ENCODE measurements at places on chromosomes 7 and 10. TPM values are rescaled to one million over a fixed set of nuclear protein-coding genes. Genes with fewer than 3 reads are reported as not detected.
A peak's percentile ranks its signal among the peaks of the same experiment; 100 is the strongest.

SORCS1 gene
- total RNA-seq, result 1.9 TPM

ARHGEF35 gene
- 10.3 TPM for total RNA-seq

POLR2J gene
- 12.4 TPM for total RNA-seq

SUV39H2 gene
- total RNA-seq, result 13.1 TPM

LCOR gene
- total RNA-seq, result 31.3 TPM

EN2 gene
- total RNA-seq, result under 0.01 TPM

- no peak for DNase-seq
Measured at GRCh38 chr10:75202321-75203045, 8.1 kb upstream of the VDAC2 start.

DNA sequence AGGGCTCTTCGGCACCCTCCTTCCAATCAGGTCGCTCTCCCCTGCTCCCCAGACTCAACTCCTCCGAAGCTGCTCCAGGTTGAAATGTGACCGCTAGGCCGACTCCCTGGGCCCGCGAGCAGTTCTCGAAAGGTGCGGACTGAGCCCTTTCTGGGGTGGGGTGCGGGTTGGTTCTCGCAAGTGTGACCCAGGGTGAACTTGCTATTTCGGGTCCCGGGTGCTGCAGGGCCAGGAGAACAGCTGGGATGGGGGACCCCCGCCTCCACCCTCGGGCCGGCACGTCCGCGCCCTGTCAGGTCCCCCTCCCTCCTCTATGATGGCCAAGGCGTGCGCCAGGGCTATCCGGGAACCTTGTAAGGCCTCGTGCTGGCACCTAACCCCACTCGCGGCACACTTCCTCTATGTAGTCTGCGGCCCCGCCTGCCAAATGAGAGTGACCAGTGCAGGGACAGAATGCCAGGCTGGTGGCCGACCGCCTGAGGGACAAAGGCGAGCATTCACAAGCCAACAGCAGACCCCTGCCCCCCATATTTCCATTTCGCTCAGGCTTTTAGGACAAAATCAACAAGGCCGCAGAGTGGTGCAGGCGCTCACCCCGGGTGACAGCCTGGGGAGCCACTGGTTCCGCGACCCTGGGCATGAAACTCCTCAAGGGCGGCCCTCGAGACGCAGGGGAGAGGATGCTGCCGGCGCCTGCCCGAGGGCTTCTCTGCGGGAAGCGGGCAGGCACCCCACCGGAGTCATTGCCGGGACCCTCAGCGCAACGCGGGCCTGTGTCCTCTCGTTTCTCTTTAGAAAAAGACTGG lies 13.7 kb upstream of the HOXA13 start:
- DNase-seq, result no peak

GRCh38 chr10:58513188-58514110 lies 777 bp downstream of the BICC1 start:
- DNase-seq, result peak; percentile 89

- DNase-seq, result no peak
Measured at GRCh38 chr7:32030904-32031692, 39.1 kb downstream of the PDE1C start.

DNA sequence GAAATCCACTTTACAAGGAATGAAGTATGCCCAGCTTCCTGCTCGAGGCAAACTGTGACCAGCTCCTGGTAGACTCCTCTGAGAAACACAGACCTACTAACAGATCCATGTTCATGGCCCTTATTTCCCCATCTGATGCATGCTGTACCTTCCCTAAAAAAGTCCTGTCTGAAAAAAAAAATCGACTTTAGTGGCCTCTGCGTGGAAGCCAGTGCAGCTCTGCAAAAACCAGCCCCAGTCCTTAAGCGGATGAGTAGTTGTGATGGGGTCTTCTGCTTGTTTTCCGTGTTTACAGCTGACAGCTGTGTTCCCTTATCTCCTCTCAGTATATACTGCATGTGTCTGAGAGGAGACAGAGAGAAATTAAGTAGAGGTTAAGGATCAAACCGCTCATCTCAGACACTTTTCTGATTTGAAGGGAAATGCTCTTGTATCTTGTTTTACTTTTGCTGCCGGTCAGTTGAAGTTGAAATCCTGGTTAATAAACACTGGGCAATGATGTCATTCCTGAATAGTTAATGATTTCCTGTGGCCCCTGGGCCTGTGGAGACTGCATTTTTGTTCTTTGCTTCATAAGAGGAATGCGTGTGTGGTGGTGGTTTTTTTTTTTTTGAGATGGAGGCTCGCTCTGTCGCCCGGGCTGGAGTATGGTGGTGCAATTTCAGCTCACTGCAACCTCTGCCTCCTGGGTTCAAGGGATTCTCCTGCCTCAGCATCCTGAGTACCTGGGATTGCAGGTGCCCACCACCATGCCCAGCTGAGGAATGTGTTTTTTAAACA lies 67.6 kb downstream of the DOCK1 start:
- DNase-seq, result peak; percentile 27

DNA sequence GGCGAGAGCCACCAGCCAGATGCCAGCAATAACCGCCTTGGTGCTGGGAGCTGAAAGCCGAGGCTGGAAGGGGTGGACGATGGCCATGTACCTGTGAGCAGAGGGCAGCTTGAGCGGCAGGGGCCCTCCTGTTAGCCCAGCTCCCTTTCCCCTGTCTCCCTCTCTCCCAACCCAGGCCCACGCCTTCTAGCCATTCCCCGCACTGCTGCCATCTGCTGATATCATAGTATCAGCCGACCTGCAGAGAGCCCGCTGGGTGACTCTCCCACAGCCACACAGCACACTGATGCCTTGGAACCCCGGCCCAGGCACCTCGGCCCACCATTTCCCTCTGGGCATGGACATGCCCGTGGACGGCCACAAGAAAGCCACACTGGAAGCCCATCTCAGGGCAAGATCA lies 1.7 kb downstream of the TACR2 start:
- no peak for DNase-seq

DNA sequence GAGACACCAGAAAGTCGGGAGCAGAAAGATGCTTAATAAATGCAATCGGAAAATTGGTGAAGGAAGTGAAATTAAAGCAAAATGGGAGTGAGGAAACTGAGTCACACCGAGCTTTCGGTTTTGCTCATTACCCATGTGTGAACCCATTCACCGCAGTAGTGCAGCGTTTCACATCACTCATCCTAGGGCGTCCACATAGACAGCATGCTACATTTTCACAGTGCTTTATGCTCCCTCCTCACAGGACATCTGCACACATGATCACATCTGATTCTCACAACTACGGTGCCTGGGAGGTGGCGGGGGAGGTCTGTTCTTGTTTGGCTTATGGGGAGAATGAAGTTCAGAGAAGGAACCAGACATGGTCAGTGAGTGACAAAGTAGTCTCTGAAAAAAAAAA lies 36.6 kb upstream of the ATP6V0A4 start:
- DNase-seq, result no peak

- DNase-seq, result peak; percentile 45
Measured at GRCh38 chr10:59872892-59873463, 33.4 kb downstream of the CCDC6 start.

GRCh38 chr10:66983475-66983818 lies 57.6 kb downstream of the LRRTM3 start:
- DNase-seq, result no peak

- DNase-seq, result no peak
Measured at GRCh38 chr7:6015917-6016652, 7.0 kb downstream of the AIMP2 start.

GRCh38 chr10:79093658-79094411 lies 25.1 kb downstream of the ZMIZ1 start:
- no peak for DNase-seq

DNA sequence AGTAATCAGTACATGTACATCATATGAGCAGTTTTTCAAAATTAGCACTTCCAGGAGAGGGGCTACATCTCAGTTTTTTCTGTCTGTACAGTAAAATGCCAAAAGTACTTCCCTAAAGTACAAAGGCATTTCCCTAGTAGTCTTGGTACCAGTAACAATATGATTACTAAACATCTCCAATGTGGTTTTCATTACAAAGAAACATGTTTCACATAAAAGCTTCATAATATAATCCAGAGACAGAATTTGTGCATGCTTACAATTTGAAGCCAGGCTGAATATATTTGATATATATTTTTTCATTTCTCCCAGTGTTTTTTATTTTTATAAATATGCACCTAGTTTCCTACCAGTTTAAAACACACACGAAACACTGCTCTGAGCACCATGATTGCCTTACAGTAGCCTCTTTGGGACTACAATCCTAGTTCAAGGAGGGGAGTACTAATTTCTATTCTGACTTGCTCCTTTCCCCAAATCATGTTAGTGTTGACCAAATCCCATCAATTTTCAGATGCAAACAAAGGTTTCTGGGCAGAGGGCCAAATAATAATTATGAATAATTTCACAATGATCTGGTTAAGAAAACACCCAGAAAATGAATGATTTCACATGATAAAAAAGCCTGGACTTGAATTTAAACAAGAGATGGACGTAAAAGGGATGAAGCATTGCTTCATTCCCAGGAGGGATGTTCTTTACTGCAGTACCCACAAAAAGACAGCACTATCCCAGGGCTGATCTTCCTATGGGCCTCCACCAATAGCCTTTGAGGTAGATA lies 201.3 kb downstream of the SLC25A13 start:
- DNase-seq, result peak; percentile 75

- no peak for DNase-seq
Measured at GRCh38 chr7:7178906-7179305, 3.4 kb upstream of the C1GALT1 start.

DNA sequence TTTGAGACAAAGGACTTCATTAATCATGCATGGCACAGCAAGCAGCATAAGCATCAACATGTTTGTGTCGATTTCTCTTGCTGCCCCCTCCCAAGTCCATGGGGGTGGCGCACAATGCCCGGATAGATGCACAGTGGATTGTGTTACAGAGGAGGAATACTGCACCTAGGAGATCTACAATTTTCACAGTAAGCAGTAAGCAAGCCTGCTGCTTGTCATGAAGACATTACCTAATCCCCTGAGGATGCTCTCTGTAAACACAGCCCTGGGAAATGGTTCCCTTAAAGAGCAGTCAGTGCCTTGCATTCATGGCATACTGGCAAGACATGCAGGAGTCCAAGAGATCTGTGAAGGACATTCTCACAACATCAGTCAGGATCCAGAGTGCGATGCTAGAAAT lies 137.7 kb downstream of the ETV1 start:
- DNase-seq, result no peak

DNA sequence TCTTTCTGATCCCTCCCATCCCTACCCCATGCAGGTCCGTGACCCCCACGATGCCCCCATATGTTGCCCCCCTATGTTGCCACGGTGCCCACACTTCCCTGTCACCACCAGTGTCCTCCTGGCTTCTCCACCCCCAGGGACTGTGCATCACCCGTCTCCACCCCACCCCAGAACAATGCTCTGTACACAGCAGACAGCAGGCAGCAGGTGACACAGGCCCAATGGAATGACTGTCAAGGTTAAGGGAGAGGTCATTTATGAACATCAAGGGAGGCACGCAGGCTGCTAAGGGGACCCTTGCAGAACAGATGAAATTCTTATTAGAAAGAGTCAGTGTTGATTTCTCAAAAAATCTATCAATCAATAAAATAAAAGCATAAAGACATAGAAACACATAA lies 71.5 kb downstream of the PARP12 start:
- no peak for DNase-seq

GRCh38 chr7:17939211-17939605 lies 1.1 kb downstream of the SNX13 start:
- no peak for DNase-seq

GRCh38 chr7:108189733-108190388 lies 59.7 kb upstream of the LAMB4 start:
- no peak for DNase-seq

- no peak for DNase-seq
Measured at GRCh38 chr7:132743974-132744373, 167.7 kb upstream of the PLXNA4 start.

DNA sequence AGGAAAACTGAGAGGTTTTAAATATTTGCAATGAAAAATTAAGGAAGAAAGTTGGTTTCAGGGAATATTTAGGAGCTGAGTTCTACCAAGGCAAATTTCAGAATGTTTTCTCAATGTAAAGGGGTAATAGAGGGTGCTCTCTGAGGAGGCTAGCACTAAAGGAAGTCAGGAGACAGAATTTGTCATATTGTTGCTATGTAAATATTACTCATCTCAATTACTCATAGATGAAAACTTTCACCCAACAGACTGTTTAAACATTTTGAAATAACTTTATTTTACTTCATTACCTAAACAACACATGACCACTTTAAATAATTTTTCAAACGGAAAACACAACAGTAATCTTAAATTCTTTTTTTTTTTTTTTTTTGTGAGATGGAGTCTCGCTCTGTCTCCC lies 274.8 kb upstream of the NRG3 start:
- no peak for DNase-seq

DNA sequence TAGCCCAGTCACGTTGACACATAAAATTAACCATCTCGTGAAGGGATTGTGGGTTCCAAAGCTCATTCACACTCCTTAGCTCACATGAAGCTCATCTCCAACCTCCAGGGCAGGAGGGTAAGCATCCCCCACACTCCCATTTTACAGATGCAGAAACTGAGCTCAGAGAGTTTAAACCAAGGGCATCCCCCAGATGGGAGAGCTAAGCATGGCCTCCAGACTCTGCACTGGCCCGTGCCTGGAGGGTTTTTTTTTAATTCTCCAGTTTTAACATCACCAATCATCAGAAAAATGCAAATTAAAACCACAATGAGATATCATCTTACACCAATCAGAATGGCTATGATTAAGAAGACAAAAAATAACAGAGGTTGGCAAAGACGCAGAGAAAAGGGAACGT lies 53.3 kb upstream of the TCF7L2 start:
- no peak for DNase-seq

- DNase-seq, result no peak
Measured at GRCh38 chr10:110268442-110268841, 36.3 kb downstream of the SMNDC1 start.

- no peak for DNase-seq
Measured at GRCh38 chr7:101391991-101392390, 29.3 kb downstream of the COL26A1 start.

DNA sequence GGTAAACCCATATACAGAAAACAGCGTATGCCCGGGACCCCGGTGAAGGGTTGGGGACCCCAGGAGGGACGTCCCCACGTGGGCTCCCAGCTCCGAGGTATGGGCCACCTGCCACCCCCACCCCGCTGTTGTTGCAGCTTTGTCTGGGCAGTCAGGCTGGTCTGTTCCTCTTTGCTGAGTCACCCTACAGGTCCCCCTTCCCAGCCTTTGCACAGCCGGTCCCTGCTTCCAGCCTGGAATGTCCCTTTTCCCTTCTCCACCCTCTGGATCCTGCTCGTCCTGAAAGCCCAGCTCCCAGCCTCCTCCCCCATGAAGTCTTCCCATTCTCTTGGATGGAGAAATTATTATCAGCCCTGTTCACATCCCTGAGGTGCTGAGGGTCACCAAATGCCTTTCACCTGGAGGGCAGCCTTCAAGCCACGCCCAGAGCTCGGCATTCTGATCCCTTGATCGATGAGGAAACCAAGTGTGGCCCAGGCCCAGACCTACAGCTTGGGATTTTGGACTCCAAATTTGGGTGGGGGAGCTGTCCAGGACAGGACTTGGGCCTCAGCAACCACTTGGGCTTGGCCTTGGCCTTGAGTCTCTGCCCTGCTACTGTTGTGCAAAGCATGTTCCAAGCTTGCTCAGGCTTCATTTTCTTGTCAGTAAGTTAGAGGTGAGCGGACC lies 2.6 kb downstream of the CLDN4 start:
- DNase-seq, result no peak

Measured in skin of body (tissue), 3 donors.